Activated T-cell treated with anti-CD3 and anti-CD28 coated beads for 1 hour (primary cell): ENCODE measurements at places on chromosomes 16 and 17.

GRCh38 chr16:89402962-89403361, 87.4 kb downstream of the ANKRD11 start:
- DNase-seq, result no peak

- no peak for DNase-seq
Observed at GRCh38 chr17:10626390-10626789, 30.7 kb downstream of the MYH3 start.

DNA sequence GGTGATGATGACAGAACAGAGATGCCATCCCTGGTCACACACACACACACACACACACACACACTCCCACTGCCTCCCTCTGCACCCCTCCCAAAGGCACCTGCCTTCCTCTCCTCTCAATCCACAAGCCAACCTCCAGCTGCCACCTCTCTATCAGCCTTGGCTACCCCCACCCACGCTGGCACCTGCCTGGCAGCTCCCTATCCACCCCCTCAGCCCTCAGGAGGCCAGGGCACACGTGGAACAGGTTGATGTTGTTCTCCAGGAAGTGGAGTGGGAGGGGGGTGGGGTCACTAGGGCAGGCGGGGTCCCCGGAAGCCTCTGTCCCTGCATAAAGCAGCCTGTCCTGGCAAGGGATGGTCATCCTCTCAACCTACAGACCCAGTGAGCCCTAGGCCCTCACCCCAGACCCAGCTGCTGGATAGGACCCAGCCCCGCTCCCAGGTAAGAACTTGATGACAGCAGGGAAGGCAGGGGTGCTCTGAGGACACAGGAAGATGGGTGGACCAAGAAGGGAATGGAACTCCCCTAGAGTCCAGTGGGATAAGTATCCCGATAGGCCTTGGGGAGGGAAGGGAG, at the start of gene GSDMA:
Gene GSDMA (plus strand): TSS at position 363 of the 579 bp plus-strand sequence. CDS start 2,684 bp downstream, outside the sequence.
- no peak for DNase-seq

DNA sequence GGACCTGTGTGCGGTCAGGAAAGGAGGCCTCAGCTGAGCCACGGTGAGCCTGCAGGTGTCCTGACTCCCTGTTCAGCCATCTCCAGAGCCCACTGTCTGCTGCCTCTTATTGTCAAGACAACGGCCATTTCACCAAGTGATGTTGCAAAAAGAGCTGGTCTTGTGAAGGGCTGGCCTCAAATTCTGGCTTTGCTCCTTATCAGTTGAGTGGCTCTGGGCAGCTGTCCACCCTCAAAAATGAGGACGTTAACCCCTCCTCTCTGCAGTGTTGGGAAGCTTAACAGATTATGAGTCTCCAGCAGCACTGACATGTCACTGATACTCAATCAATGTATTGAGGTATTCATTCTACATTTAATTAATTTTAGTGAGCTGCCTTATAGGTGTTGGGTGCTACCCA, 171.1 kb upstream of the TOX3 start:
- DNase-seq, result no peak

GRCh38 chr16:85717393-85718152, 28.8 kb upstream of the GINS2 start:
- DNase-seq, result peak; percentile 36

DNA sequence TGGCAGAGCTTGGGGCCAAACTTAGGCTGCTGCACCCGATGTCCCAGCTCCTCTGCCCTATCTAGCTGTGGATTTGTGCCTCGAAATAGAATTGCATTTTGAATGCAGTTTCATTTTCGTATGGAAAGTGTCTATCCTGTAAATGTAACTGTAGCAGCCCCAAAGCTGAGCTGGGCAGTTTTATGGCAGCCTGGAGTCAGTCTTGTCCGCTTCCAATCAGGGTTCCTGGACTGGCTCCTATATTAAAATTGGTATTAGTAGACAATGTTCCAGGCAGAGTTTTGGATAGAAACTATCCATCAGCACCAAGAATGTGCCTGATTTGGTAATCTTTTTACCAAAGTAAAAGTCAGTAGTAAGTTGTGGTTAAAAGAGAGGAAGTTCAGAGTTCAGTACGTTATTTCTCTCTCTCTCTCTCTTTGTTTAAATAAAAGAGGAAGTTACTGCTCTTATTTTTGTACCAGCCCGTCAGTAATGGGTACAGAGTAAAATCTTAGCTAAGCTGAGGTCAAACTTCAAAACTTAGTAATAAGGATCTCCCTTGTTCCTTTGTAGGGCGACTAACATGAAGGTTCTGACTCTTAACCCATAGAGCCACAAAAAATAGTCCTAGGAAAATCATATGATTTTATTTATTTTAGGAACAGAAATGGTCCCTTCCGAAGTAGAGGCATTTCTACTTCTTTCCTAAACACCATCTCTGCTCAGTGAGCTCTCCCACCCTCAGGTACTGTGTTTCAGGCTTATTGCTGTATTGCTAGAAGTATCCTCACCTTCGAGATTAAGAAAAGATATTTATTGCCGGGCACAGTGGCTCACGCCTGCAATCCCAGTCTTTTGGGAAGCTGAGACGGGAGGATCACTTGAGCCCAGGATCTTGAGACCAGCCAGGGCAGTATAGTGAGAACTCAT, 28.0 kb downstream of the PRKCB start:
- DNase-seq, result no peak

GRCh38 chr17:17494870-17495535, 1.2 kb downstream of the RASD1 start:
- no peak for DNase-seq

- DNase-seq, result no peak
Observed at GRCh38 chr16:4869147-4869805, 22.0 kb downstream of the UBN1 start.

DNA sequence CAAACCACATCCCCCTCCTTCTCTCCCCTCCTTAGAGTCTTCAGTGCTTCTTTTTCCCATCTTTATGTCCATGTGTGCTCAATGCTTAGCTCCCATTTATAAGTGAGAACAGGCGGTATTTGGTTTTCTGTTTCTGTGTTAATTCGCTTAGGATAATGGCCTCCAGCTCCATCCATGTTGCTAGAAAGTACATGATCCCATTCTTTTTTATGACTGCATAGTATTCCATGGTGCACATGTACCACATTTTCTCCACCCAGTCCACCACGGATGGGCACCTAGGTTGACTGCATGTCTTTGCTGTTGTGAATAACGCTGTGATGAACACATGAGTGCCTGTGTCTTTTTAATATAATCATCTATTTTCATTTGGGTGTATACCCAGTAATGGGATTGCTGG, 44.3 kb downstream of the SLC39A11 start:
- DNase-seq, result no peak

DNA sequence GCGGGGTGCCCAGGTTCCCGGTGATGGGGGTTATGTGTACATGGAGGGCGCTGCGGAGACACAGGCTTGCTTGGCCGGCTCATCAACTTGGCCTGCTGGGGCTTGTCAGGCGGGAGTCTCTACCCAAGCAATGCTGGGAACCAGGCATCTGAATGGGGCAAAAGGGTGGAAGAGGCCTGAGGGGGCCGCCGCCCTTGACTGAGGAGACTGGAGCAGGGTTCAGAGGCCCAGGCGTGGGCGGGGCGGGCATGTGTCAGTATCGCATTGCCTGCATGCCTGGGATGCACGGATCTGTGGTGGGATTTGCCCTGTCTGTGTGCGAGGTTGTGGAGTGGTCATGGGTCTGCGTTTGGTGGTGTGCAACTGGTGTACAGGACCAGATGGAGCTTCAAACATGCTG, 21.1 kb downstream of the ARHGAP23 start:
- DNase-seq, result no peak

DNA sequence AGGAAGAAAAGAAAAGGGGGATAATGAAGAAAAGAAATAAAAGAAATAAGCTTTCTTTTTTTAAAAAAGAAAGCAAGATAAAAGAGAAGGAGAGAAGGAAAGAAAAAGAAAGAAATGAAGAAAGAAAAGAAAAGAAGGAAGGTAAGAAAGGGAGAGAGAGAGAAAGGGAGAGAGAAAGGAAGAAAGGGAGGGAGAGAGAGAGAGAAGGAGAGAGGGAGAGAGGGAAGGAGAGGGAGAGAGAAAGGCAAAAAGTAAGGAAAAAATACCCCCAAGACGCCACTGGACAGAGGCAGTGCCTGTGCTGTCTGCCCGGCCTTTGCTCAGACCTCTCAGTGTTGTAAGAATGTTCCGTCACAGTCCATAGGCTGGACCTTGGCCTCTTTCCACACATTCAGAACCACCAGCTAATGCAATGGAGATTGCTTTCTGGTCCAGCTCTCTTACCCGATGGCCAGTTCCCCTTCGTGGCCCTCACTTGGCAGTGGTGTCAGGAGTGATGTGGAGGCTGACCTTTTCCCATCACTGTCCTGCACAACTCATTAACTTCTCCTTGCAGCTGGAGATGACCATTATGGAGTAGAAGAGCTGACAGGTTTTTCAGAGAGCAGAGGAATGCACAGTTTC, 14.3 kb upstream of the HNF1B start:
- DNase-seq, result no peak

DNA sequence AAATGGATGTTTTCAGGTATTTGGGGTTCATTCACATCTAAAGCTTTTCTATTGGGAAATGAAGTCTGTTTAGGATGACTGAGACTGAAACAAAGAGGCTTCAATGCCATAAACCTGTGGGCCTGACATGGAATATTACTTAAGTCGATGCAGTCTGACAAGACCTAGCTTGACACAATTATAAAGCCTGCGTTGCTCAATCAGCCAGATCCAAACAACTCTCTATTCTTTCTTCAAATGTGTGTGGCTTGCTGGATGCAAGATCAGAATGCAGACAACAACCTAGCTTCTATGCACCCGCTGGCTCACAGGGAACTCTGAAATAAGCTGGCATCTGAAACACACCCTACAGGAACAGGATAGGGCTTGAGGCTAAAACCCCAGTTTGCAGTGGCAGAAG, 40.0 kb downstream of the RFFL start:
- no peak for DNase-seq

- DNase-seq, result no peak
Observed at GRCh38 chr16:12079412-12079965, 103.0 kb downstream of the SNX29 start.

DNA sequence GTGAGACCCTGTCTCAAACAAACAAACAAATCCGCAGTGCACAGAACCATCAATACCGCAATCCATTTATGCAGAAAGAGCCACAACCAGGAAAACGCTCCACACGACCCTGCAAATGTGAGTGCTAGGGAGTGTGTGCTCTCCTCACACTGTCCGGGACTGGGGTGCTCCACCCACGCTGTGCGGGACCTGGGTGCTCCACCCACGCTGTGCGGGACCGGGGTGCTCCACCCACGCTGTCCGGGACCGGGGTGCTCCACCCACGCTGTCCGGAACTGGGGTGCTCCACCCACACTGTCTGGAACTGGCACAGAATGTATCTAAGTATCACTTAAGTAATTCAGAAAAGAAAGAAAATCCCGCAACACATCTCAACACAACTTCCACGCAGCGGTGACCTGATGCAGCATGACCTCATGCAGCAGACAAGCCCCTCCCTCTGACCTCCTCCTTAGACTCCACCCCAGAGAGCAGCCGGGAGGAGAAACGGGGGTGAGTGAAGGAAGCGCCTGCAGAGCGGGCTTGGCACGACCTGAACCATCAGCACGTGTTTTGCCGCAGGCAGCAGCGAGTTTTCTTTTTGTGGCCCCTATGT, 38.5 kb downstream of the ZNF276 start:
- no peak for DNase-seq

DNA sequence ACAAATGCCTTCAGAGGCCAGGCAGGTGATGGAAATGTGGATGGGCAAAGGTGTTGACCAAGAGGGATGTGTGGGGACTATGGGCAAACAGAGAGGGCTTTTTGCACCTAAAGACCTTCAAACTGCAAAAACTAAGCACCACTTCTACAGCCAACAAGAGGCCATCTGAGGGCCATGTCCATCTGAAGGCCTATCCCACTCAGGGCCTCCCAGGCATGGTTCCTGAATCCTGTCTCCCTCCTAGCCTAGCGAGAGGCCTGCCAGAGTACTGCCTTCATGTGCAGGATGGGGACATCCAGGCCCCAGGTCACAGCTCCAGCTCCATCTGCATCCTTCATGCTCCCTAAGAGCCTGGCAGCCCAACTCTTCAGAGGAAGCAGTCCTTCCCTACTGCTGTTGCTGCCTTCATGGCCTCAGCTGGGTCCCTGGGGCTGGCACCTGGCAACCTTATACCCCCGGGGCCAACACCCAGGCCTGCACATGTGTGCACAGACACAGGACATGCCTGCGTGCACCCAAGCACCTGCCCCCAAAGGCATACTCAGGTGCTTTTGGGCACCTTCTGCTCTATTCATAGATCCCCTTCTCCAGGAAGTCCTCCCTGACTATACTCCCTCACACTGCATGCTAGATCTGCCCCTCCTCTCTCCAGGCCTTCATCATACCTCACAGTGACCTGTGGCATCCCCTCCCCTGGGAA, 95.2 kb downstream of the C16orf78 start:
- no peak for DNase-seq

DNA sequence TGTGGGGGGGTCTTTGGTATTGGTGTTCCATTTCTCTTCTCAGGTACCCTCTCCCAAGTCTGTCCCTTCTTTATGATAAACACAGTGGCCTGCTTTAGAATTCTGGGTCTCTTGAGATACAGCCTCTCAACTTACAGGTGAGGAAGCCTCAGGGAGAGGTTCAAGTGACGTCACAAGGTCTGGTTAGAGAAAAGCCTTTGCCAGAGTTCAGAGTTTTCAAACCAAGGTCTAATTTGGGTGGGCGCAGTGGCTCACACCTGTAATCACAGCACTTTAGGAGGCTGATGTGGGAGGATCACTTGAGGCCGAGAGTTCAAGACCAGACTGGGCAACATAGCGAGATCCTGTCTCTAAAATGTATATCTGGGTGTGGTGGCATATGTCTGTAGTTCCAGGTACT, 2.1 kb downstream of the IRF8 start:
- no peak for DNase-seq

DNA sequence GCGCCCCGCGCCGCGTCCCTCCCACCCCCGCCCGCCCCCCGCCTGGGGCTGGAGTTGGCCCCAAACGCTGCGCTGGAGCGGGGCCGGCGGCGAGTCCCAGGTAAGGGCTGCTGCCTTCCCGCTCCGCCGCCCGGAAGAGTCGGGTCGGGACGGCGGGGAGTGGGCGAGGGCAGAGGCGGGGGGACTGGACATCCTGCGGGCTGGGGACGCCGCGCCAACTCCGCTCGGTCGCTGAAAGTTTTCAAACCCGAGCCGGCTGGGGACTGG, 469 bp downstream of the GPRC5C start:
- no peak for DNase-seq

- DNase-seq, result no peak
Observed at GRCh38 chr16:64356267-64356666, 765.6 kb downstream of the CDH11 start.

DNA sequence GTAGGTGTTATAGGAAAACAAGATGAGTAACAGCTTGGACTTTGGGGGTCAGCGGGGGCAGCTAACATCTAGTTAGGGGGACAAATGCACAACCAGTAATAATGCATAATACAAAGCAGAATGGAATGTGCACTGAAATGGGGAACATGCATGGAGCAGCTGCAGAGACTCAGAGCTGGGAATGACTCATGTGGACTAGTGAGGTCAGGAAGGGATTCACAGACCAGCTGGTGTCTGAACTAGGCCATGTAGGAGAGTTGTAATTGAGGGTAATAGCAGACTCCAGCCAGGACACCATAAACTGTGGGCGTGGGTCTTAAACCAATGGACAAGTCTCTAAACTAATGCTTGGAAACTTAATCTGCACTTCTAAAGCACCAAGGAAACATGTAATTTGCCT, 176.8 kb upstream of the ASIC2 start:
- no peak for DNase-seq

GRCh38 chr16:49654425-49654824, 201.5 kb downstream of the ZNF423 start:
- no peak for DNase-seq

GRCh38 chr17:2841606-2842005, 45.4 kb downstream of the RAP1GAP2 start:
- no peak for DNase-seq

GRCh38 chr17:41800601-41801373, 11.0 kb downstream of the P3H4 start:
- no peak for DNase-seq
